ENCODE measurements at places on chromosomes 4 and X. TPM values are rescaled to one million over a fixed set of nuclear protein-coding genes. Genes with fewer than 3 reads are reported as not detected.

Gene PNMA3
- total RNA-seq: 2.4 TPM

Gene FABP2
- not detected for total RNA-seq

Gene NWD2
- not detected for total RNA-seq

Gene SLC10A3
- 25.2 TPM for total RNA-seq

Gene TEX11
- total RNA-seq: not detected

Gene DLG3
- total RNA-seq: 21.5 TPM

Gene AMTN
- not detected for total RNA-seq

Gene AMBN
- total RNA-seq: not detected

Gene FAM184B
- total RNA-seq: not detected

Gene UCP1
- not detected for total RNA-seq

Gene MAGEA2
- total RNA-seq: not detected

Gene TCEAL9
- total RNA-seq: 0.98 TPM

Gene ENAM
- not detected for total RNA-seq

Gene ATP10D
- 7.2 TPM for total RNA-seq

Gene NLGN4X
- total RNA-seq: not detected

Gene ADGRG2
- total RNA-seq: not detected

Gene C1QTNF7
- not detected for total RNA-seq

Gene PDGFRA
- total RNA-seq: 2.0 TPM

Gene RBM47
- total RNA-seq: 4.7 TPM

Gene NDNF
- 0.29 TPM for total RNA-seq

Gene DUSP21
- not detected for total RNA-seq

Gene SOWAHB
- not detected for total RNA-seq

Gene ELOVL6
- 45.3 TPM for total RNA-seq

Gene CLGN
- total RNA-seq: not detected

Gene FAM9C
- total RNA-seq: 0.05 TPM

Gene BEND4
- 0.37 TPM for total RNA-seq

Gene ANOS1
- total RNA-seq: not detected

Gene CENPE
- total RNA-seq: 35.3 TPM

Gene NR0B1
- not detected for total RNA-seq

Gene LANCL3
- total RNA-seq: 0.47 TPM

Gene XAGE3
- not detected for total RNA-seq

Gene SCLT1
- total RNA-seq: 34.5 TPM

Gene XK
- 0.15 TPM for total RNA-seq

Gene PCGF3
- 43.1 TPM for total RNA-seq

Gene ASB5
- total RNA-seq: not detected

Gene VCX
- total RNA-seq: not detected

Gene NEUROG2
- total RNA-seq: not detected

Gene GLRB
- not detected for total RNA-seq

Gene KLF8
- 13.5 TPM for total RNA-seq

Gene FREM3
- 0.05 TPM for total RNA-seq

Gene TLR6
- total RNA-seq: 6.7 TPM

Gene PROM1
- total RNA-seq: not detected

Gene USP17L22
- total RNA-seq: not detected

Gene ESX1
- not detected for total RNA-seq

Gene IBSP
- not detected for total RNA-seq

Gene KLB
- total RNA-seq: not detected

Gene DOCK11
- total RNA-seq: 67.3 TPM

Gene EGF
- not detected for total RNA-seq
